ENCODE measurements at places on chromosomes 2 and 18.

GRCh38 chr2:72607189-72607588, 218.6 kb downstream of the EXOC6B start:
- no peak for DNase-seq

DNA sequence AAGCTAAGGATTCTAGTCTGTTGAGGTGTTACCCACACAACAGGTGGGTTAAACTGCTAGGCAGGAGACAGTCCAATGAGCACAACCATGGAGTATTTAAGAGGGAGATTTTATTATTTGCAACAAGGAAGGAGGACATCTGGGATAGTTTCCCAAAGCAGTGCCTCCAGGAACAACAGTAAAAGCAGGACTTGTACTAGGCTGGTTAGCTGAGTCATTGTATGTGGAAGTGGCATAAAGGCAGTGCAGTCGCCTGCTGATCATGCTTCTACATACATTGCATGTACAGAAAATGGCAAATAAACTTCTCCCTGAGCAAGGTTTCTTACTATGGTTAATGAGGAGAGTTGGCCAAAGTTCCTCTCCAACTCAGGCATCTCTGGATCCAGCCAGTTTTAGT, 46.1 kb upstream of the CYTIP start:
- DNase-seq = no peak

- DNase-seq = peak; percentile 35
Observed at GRCh38 chr2:218694405-218695145, 16.1 kb upstream of the TTLL4 start.

GRCh38 chr18:9058406-9058805, 44.1 kb upstream of the NDUFV2 start:
- peak; percentile 9 for DNase-seq

GRCh38 chr2:156322051-156322685, 10.4 kb downstream of the NR4A2 start:
- DNase-seq = no peak
